Stimulated activated CD8-positive, alpha-beta memory T cell treated with anti-CD3 and anti-CD28 coated beads, Interleukin-4, amount 100 ng/mL, for 4 hours (primary cell): ENCODE measurements at places on chromosomes 6 and 20.

- DNase-seq: no peak
These were observed at the start of gene MUCL3 for GRCh38 chr6:30940361-30940986. MUCL3 (plus strand) TSS chr6:30940973; CDS start chr6:30941000, 27 bp downstream.

- DNase-seq: no peak
These were observed 86.6 kb downstream of the THBS2 start for GRCh38 chr6:169166896-169167580.

- no peak for DNase-seq
These were observed 138.7 kb downstream of the FOXO3 start for GRCh38 chr6:108699290-108700041.

DNA sequence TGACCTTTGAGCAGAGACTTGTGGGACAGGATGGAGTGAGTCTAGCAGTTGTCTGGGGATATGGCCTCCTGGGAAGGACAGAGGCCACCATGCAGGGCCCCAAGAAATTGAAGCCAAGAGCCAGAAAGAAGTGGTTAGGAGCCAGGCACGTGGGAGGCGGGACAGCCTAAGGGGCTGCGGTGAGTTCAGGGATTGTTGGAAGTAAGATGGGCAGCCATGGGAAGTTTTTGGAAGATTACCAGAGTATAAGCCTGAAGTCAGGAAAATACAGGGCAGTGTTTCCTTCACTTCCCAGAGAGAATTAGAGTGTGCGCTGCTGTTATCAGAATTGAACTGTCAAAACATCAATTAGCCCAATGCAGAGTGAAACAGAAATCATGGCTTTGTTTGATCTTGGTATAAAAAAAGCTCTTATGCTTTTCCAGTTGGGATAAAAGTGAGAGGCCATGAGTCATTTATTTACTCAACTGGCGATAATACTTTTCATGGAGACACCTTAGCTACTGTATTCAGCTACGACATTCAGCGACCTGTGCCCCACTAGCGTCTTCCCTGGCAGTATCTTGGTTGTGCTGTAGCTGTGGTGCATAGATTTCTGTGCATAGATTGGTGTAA lies 66.9 kb downstream of the PHACTR2 start:
- DNase-seq: no peak

GRCh38 chr20:51745804-51746203 lies 22.4 kb downstream of the ATP9A start:
- no peak for DNase-seq

- no peak for DNase-seq
These were observed 217.1 kb downstream of the ALDH8A1 start for GRCh38 chr6:134732763-134733162.

DNA sequence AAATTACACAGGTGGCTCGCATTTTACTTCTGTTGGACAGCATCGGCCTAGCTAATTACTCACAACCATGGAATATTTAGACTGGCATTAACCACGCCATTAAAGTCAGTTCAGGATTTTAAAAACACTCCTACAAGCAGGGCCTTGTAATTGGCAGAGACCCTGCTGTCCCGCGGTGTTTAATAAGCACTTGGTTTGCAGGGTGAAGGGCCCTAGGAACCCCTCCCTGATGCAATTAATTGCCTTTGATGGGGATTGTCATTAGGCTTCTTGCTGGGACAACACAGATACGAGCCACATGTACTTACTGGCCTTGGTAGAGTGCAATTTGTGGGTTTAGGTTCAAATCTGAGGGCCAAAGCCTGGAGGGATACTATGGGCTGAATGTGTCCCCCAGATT lies 7.8 kb upstream of the VSTM2L start:
- DNase-seq: no peak

DNA sequence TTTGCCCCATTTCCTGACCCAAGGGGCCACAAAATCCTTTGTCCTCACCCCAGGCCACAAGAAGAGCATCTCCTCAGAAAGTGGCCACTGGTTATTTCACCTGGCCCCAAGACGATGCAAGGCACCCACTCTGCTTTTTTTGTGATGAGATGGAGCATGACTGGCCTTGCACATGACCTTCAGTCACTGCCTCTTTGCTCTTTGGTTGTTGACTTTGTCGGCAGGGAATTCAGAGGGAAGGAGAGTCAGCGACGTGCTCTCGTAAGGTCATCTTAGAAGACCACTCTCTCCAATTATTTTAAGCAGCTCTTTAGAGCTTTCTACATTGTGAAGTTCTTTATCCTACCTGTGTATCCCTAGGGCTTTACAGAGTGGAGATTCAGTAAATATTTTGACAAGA lies 306.7 kb downstream of the PLCB1 start:
- DNase-seq: no peak

DNA sequence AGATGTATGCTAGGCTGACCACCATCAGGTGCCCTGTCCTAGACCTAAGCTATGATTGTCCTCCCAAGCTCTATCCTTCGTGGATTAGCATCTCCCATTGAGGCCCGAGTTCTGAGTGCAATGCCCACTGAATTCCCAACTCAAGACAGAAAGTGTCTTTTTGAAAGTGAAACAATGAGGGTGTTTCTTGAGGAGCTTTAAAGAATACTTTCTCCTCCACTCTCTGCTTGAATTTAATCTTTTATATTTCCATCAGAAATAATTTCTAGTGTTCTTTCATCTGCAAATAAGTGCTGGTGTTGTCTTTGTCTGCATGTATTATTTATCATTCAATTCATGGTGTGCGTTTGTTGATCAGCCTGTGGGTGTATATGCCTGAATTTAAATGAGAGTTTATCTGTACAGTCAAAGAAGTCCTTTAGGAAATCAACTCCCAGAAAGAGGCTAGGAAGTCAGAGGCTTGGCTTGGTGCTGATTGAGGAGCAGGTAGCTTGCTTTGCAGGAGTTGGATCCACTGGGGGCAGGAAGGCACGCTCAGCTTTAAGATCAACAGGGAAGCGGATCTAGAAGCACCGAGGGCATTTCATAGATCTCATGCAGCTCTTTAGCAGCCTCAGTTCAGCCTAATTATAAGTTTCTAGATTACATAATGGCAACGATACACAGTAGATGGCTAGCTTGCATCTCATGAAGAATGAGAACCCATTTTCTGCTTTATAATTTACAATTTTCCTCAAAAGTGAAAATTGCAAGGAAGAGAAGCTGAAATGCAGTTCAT lies 36.0 kb upstream of the CCN6 start:
- DNase-seq: no peak

DNA sequence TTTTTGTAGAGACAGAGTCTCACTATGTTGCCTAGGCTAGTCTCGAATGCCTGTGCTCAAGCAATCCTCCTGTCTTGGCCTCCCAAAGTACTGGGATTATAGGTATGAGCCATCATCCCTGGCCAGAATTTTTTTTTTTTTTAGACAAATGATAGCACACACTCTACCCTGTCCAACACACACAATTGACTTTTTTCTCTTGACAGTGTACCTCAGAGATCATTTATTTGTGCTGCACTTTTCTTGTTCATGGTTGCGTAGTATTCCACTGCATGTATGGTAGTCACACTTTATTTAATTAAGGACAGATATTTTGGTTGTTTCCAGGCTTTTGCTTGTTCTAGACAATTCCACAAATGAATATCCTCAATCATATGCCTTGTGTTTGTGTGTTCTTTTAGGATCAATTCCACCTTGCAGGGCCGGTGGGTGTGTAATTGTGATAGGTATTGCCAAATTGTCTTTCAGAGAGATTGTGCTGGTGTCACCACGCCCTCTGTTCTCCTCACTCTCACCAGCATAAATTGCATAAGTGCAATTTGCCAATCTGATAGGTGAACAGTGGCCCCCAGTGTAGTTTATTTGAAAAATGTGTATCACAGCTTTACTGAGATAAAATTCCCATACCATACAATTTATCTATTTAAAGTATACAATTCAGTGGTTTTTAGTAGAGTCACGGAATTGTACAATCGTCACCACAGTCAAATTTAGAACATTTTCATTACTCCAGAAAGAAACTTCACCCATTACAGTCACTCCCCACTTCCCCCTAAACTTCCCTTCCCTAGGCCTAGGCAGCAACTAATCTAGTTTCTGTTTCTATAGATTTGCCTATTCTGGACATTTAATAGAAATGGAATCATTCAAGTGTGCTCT lies 20.1 kb downstream of the SRC start:
- DNase-seq: no peak
